HEK293T (cell line): ENCODE measurements at places on chromosomes 2 and 18.

- no peak for DNase-seq
These were observed 232.0 kb upstream of the NETO1 start for GRCh38 chr18:73099759-73100158.

DNA sequence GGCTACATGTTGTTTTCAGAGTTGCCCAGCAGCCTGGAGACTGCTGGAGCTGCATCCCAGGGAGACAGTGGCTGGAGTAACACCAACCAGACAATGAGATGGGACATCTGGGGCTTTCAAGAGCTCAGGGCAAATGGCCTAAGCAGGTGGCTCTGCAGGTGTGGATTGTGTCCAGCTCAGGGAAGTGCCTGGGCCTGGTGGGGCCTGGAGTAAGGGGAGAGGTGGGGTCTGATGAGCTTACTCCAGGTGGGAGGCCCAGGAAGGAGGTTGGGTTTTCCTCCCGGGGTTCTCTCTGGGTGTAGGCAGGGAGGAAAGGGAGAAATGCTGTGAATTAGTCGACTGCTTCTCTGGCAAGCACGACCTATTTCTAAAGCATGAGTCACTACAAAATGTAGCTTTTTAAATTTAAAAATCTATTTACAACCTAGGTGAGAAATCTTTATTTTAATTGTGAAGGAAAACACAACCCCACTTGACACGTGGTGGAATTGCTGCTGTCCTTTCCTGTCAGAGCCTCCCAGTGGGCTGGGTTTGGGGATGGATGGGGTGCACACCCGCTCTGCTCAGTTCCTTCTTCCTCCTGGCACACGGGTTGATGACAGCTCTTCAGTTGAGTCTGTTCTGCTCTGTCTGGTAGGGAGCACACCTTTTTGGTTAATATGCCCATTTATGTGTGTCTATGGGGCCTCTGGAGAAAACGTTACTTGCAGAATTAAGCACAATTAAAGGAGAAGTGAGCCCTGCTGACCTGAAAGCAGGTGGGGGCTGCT lies 81.6 kb downstream of the SH3RF3 start:
- no peak for DNase-seq

GRCh38 chr2:172447811-172448493 lies 20.6 kb downstream of the ITGA6 start:
- DNase-seq, result no peak

GRCh38 chr2:21781962-21782361 lies 658.2 kb downstream of the TDRD15 start:
- DNase-seq, result no peak

DNA sequence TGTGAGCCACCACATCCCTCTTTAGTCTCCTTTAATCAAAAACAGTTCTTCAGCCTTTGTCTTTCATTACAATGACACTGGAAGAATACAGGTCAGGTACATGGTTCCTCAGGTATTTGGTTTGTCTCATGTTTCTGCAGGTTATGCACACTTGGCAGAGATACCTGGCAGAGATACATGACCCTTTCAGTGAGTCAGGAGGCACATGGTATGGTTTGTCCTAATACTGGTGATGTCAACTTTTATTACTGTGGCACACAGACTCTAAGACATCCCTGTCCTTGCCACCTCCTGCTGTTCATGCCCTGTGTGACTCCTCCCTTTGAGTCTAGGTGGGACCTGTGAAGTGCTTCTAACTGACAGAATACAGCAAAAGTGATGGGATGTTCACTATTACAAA lies 58.4 kb downstream of the SPIRE1 start:
- no peak for DNase-seq

DNA sequence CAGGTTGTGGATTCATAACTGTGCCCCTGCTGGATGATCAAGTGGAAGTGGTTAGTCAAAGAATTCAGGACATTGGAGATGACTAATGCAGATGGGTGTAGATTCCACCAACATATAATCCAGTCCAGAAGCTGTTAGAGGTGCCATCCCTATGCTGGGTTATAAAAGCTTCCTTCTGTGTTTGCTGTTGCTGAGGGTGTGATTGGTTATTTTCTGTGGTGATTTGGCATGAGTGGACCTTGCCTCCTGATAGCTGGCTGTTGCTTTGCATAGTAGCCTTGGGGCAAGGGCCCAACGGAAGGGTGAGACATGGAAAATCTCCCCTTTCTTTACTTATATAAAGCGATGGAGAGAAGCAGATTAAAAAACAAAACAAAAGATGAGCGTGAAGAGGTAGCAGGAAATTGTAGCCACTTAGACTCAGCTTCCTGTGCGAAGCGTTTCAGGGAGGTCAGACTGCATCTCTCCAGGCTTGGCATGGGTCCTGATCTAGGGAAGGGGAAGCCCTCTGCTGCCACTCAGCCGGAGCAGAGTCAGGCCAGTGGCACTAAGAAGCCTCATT lies 190.4 kb downstream of the FMNL2 start:
- DNase-seq, result no peak

GRCh38 chr18:3608488-3608887 lies 158.5 kb downstream of the TGIF1 start:
- DNase-seq, result no peak

GRCh38 chr2:54899576-54900200 lies 150.6 kb downstream of the RTN4 start:
- no peak for DNase-seq

DNA sequence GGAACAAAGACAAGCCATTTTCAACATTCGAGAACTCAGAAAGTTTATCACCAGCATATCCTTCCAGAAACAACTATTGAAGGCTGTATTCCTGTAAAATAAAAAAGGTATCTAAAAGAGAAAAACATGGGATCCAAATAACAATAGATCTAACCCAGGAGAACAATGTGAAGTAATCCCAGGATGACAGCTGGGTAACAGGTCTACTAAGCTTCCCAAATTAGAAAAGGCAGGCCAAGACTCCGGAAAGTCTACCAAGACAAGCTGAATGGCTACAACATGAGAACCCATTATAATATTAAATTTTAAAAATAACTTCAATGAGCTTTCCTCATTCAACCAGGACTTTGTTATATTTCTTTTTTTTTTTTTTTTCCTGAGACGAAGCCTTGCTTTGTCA lies 6.5 kb downstream of the PIAS2 start:
- DNase-seq, result no peak

- no peak for DNase-seq
These were observed 33.2 kb upstream of the MYO3B start for GRCh38 chr2:170144761-170145160.

DNA sequence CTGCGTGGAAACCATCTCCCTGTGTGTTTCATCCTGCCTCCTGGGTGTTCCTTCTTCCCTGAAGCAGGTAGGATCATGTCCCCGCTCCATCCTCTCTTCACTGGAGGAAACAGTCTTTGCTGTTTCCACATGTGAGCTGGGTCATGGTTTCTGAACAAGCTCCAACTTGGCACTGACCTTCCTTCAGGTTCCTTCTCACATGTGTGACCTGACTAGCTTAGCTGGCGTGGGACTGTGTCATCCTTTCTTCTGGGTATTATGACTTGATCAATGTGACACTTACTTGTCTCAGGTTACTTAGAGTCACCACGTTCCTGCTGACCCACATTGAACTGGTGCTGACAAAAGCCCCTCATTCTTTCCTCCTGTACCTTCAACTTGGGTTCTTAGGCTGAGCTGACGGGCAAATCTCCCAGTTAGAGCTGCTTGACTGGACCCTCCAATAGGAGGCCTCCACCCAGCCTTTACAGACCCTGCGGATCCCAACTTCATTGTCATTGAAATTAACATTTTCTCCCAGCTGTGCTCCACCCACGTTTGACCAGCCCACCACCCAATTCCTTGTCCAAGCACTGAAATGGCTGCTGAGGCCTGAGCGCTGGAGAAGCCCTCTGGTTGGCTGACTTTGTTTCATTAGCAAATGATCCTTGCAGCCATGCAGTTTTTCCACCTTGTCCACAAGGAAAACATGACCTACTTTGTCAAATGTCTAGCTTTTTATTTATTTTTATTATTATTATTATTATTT lies 128.1 kb downstream of the DDX1 start:
- no peak for DNase-seq

DNA sequence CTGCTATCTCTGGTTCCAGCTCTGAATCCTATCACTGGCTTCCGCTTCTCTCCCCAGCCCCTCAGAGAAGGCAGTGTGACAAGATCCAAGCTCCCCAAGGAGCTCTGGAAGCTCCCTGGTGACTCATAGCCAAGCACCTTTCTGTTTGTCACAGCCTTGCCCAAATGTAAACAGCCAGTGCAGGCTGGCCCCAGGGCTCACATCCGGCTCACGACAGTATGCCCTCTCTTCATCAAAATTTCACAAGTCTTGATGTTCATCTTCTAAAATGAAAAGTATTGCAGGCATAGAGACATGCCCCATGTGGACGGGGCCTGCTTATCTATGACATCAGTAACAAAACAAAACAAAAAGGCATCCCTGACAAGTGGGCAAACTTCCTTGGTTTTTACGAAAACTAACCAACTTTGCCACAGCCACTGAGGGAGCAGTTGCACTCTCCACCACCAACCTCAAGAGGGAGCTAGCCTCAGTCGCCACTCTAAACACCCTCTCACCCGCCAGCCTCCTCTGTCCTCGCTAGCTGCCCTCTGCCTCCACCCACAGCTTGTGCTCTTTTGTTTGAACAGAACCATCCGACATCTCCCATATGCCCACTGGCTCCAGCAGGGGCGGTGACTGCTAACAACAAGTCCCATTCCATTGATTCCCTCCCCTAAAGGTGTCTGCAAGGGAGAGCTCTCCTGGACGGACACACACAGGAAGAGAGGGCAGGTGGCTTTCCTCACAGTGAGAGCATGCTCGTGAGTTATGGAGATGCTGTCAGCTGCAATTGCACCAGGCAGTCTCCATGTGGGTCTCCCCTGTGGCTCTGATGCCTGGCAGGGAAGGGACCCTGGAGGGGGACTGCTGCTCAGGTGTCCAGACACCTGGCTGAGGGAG lies 71.0 kb upstream of the DAPL1 start:
- DNase-seq, result peak; percentile 56

DNA sequence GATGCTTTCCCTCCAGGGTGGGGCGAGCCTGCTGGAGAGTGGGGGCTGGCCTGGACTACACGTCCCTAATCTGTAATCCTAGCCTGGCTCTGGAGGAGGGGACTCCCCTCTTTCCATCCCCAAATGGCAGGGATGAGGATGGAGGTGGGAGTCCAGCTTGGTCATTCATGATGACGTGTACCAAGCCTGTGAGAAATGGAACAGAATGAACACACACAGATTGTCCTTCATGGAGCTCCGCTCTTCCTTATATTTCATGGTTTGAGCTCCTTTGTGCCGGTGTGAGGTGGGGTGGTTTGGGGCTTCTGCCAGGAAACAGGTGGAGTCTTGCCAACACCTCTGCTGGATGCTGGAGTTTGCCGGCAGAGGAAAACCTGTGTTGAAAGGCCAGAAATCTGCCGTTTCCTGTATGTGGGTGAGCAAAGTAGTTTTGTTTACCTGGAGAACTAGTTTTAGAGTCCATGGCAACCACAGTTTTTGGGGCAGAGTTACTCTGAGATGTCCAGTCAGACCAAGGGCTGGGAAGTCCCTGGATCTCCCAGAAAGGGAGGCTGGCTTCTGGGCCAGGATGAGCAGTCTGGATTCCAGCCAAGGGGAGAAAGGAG lies 417.6 kb upstream of the MEX3C start:
- no peak for DNase-seq

GRCh38 chr18:4721545-4721944 lies 266.4 kb upstream of the DLGAP1 start:
- no peak for DNase-seq

GRCh38 chr2:36634981-36635597 lies 37.1 kb upstream of the FEZ2 start:
- DNase-seq, result no peak

- DNase-seq, result peak; percentile 85
These were observed 10.4 kb downstream of the COLEC11 start for GRCh38 chr2:3604991-3605961.

- DNase-seq, result no peak
These were observed 19.1 kb downstream of the LIMS1 start for GRCh38 chr2:108553209-108553919.

DNA sequence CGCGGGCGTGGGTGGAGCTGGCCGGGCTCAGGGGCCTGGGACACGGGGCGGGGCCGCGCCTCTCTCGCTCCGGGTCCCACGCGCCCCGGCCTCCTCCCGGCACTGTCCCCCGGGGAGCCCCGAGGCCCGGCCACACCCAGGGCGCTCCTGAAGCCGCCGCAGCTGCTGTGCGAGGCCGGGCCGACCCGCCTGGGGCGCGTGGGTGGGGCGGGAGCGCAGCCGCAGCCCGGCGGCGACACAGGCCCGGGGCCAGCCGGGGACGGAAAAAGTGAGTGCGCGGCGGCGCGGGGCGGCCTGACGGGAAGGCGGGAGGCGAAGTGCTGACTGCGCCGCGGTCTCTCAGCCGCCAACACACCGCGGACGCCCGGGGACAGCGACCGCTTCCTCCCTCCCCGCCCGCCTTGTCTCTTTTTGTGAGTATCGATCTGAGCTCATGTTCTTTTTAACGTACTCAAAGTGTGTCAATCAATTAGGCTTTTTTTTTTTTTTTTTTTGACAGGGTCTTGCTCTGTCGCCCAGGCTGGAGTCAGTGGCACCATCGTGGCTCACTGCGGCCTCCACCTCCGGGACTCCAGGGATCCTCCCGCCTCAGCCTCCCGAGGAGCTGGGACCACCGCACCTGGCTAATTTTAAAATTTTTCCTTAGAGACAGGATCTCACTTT lies 14.5 kb downstream of the PDCD1 start:
- DNase-seq, result peak; percentile 77

DNA sequence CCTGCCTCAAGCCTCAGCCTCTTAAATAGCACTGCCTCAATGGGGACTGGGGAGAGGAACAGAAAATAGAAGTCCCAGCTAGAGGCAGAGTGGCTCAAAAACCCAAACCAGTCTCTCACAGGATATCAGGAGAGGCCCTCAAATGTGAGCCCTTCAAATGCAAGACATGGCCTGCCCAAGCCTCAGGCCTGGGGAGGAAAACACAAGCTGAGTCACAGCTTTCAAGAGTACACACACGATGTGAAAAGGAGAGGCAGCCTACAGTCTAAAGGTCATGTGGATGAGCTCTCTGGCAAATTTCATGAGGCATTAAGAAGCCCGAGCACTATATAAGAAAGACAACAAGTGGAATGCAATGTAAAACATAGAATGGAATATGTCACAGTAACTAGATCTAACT lies 316.6 kb upstream of the MEX3C start:
- DNase-seq, result no peak

GRCh38 chr2:65232636-65233035 lies 5.0 kb downstream of the ACTR2 start:
- DNase-seq, result no peak
